ENCODE measurements at places on chromosomes 7 and 10.

DNA sequence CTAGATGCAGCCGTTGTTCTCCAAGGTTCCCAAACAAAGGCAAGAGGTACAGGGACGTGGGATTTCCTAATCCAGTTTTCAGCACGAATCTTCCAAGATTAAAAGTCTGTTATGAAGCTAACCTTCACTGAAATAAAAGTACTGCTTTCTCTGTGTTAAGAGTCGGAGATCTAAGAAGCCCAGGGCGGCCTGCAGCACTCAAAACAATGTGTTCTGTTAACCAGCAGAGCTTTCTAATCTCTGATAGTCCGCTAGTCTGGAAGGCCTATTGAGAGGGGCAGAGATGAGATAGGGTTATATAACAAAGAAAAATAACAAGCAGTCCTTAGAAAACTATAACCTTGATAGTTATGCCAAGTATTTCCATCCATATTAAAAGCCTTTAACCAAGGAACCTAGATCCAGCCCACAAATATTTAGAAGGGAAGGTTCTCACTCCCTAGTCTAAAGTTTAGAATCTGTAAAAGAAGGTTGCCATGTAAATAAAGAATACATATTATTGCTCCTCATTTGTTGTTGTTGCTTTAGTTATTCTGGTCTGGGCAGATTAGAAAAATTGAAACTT lies 106.3 kb upstream of the SVIL start:
- no peak for DNase-seq

DNA sequence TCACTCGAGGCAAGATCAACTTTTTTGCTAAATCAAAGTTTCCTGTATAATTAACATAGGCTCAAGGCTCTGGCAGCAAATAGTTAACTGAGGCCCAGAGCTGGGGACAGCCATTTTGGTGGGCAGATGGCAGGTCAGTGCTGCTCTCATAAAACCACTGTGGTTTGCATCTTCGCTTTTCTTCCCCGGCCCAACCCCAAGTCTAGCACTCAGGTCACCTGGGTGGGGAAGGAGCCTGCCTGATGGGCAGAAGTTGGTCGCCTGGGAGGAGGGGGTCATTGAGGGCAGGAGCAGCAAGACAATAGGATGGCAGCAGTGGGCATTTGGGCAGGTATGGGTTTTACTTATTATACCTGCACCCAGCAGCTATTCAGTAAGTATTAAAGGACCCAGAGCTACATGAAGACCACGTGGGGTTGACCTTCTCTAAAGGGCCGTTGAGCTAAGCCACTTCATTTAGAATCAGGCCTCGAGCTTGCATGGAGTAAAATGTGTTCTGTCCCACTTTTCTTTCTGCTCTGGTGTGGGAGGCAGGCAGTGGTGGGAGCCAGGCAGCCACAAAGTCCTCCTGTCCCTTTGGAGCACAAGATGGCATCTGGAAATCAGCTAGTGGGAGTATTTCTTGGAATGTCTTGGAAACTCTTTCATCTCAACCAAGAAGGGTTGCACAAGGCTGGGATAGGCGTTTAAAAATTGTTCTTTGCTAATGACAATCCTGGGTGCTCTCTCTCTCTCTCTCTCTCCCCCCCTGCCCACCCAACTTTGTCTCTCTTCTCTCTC lies 133.4 kb downstream of the SPAG6 start:
- no peak for DNase-seq

DNA sequence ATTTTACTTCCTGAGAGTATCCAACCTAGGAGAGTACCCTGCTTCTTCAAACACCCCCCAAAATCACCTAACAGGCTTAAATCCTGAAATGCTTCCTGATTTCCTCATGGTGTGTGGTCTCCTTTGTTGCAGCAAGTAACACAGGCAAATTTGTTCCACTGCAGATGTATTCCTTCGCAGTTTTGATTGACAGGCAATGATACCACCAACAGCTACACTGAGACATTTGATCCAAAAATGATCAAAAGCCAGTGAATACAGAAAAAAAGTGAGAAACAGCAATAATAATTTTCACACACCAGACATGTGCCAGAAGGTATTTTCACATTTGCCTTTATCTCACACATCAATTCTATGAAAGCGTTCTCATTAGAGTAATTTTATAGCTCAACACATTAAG lies 95.9 kb downstream of the HERPUD2 start:
- DNase-seq: no peak

GRCh38 chr10:66719483-66719882 lies 206.4 kb upstream of the LRRTM3 start:
- no peak for DNase-seq

- DNase-seq: no peak
Observed at GRCh38 chr7:136210079-136210478, 232.9 kb upstream of the MTPN start.

GRCh38 chr7:27647046-27647445 lies 15.6 kb downstream of the HIBADH start:
- no peak for DNase-seq

DNA sequence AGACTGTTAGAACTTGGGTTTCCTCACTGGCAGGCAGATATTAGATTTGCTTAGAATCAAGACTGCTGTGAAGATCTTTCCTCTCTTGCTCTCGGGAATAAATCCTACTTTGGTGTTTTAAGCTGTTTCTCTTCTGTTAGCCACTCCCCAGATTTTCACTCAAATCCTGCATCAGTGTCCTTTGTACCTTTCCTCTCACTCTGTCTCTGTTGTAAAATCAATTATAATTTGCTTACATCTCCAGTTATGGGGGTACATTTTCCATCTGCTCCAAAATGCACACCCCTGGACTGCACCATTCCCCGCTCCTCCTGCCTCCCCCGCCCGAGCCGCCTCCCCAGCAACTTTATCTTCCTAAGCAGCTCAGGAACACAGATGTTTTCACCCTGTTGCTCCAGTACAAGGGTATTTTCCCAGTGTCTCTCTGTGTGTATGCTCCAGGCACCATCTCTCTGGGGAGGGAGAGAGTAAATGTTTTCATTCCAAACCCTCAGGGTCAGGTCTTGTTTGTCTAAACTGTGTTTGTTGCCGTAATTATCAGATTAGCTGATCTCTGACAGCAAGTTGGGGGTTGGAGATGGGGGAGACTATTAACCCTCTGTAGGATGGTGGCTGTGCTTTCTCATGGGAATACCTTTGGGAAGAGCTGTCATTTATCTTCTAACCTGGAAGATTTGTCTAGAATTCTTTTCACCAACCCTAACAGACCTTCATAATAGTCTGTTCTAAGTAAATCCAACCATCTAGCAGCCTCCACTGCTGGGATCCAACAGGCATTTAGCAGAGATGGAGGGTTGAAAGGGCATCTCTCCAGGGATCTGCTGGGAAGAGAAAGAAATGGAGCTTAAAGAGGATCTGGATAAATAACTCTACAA lies 20.4 kb upstream of the GOT1 start:
- DNase-seq: no peak

DNA sequence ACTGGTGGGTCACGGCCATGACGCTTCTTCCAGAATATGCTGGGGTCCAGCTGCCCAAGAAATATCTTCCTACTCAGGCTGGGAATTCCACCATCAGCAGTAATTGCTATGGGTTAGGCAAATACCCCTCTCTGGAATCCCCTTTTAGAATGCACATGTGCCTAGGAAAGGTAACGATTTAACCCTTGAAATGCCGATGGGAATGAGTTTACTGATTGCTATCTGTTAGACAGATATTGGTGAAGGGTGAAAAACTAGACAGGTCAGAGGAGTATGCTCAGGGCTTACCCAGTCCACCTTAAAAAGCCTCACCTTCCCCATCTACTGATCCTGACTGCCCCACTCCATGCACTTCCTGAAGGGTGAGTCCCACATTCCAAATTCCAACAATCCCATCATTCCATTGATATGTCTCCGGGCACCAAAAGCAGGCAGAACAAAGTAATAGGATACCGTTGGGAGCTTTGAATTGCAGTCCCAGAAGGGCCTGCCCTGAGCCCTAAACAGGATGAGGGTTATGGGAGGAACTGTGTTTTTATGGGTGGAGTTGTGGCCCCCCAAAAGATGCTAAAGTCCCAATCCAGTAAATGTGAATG lies 59.3 kb downstream of the DLG5 start:
- no peak for DNase-seq

- no peak for DNase-seq
Observed at GRCh38 chr10:45564303-45564959, 108.1 kb downstream of the ZFAND4 start.

DNA sequence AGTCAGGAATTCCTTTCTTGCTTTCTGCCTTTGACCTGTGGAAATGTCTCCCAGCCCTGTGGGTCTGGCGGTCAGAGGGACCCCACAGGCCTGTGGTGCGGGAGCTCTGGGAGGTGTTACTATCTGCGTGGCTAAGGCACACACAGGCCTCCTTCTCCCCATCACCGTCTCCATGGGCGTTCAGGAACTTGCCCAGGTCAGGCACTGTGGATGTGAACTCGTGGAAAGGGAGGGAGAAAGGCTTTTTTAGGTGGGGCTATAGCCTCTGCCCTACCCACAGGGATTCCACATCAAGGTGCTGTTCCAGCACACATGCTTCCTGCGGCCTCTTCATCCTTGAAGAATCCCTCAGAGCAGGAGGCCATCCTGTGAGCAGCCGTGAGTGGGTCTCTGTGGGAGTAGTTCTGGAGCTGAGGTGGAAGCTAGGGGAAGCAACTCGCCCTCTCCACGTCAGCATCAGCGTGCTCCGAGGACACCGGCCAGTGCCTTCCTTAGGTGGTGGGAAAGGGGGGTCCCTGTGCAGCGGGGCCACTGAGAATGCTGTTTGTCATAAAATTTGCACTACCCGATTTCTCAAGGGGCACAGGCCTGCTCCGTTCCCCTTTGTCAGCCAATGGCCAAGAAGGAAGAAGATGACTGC lies 7.5 kb upstream of the ATP6V0E2 start:
- no peak for DNase-seq

GRCh38 chr10:48599830-48600134 lies 5.1 kb downstream of the ARHGAP22 start:
- no peak for DNase-seq

DNA sequence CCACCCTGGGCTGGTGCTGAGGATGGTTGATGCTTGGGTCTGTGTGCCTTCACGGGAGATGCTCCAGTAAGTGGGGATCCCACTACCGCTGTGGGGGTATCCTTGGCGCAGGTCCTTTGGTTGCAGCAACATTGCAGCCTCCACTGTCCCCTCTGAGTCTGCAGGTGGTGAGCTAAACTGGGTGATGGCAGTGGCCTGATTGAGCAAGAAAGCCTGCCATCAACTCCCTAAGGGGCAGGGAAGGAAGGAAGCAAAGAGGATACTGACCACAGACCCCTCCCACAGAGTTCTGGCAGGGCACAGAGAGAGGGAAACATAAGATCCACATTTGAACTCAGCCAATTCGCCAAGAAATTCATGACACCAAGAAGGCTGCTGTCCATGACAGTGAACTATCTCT lies 43.2 kb downstream of the MYO1G start:
- no peak for DNase-seq

DNA sequence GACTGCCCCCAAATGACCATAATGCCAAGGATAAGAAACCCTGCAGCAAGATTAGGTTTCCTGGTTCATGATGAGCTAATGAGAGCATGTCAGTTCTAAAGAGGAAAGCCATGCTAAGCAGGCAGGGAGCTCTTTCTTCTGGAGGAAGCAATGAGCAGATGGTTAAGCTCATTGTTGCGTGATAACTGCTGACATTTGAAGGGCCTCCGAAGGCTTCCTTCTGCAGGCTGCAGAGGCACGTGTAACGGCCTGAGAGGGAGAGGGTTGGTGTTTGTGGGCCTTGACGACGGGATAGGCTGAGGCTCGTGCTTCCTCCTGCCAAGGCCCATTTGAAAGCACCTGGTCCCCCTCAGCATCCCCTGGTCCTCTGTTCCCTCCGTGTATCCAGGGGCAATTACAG lies 63.5 kb upstream of the BTBD16 start:
- no peak for DNase-seq

All from T follicular helper cell (primary cell).